ENCODE measurements at places on chromosomes 5 and 9. TPM values are rescaled to one million over a fixed set of nuclear protein-coding genes. Genes with fewer than 3 reads are reported as not detected.

FAM151B gene
- total RNA-seq = 1.5 TPM

ANXA1 gene
- 53.1 TPM for total RNA-seq

DNA sequence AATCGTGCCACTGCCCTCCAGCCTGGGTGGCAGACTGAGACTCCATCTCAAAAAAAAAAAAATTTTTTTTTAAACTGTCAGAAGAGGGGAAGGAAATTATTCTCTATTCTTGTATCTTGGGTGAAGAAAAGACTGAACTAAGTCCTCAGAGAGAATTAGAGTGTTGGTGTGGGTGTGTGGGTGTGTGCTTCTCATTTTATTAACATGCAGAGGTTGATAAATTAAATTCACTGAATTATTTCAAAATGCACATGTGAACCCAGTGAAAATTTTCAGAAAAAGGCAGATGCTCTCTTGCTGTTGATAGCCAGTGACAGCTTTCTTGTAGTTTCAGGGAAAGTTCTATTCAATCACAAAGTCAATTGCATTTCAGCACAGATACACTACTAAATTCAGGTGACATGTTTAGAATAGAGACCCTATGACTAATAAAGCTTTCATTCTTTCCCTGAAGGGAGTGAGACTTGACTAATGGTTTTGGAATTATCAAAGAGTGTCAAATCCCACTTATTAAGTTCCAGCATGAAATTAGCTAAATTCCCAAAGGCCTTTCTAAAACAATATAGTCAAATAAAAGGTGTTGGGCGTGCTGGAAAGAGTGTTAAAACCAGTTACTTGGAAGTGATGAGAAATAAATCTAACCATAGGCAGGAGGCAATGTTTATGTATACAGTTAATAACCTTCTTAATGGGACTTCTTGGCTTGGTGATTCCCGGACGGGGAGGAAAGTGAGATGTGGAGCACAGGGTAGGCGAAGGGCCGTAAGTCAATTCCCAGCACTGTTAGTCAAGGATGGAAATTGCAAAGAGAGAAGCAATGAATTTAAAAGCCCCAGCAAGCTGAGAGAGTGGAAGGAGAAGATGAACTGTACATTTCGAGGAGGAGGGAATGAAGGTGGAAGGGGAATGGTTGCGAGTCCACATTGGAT lies 103.2 kb upstream of the SPATA31D4 start:
- DNase-seq = no peak

- no peak for DNase-seq
These were observed 38.4 kb downstream of the STXBP1 start for GRCh38 chr9:127650518-127650917.

DNA sequence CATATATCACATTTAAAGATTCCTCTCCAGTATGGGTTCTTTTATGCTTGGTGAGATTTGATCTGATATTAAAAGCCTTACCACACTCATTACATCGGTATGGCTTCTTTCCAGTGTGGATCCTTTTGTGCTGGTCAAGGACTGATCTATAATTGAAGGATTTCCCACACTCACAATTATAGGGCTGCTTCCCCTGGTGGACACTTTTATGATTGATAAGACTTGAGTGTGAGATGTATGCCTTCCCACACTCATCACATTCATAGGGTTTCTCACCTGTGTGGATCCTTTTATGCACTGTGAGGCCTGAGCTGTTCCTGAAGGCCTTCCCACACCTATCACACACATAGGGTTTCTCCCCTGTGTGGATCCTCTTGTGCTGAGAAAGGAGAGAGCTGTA lies 12.2 kb downstream of the ZFP62 start:
- no peak for DNase-seq
